NCI-H1092 (cell line): ENCODE measurements at places on chromosomes 3 and 15.

DNA sequence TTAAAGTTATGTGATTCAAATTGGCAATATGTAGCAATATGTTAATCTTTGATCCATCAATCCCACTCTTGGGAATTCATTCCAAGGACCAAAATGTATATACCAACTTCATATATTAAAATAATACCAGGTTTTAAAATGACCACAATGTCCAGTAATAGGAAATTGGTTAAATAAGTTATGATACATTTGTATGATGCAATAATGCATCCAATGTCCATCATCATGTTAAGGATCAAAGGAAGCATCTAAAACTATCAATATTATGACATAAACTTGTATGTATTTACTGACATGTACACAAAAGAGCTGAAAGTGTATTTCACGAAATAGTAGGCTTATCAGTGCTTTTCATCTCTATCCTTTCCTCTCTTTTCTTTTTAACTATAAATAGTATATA lies 406.0 kb downstream of the RSL24D1 start:
- no peak for DNase-seq

- no peak for DNase-seq
Measured at GRCh38 chr15:63256433-63257274, 20.8 kb upstream of the APH1B start.

DNA sequence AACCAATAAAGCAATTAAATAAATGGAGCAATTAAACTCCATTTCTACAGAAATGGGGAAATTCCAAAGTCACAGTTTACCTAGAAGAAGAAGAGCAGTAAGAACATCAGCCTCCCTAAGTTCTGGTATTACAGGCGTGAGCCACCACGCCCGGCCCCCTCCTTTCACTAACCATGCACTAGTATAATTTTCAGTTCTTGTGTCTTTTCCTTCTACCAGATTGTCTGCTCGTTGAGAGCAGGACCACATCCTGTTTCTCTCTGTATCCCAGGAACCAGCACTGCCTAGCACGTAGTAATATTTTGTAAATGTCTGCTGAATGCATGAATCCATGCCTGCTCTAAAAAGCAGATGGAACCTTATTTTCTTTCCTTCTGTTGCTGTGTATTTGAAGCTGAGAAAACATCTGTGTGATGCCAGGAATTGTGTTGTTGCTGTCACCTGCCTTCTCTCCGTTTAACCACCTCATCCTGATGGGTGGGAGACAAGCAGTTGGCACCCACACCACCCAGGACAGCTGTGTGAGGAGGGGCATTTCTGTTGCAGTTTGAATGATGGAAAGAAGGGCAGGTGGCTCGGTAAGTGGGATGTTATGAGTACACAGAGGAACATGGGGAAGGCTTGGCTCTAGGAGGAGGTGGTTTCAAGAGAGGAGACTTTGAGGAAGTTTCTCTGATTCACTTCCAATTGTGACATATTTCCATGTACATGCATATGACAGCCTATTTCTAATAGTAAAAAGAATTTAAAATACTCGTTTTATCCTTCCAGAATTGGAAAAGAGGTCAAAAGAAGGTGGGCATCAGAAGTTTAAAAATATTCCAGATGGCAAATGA lies 30.1 kb downstream of the PXYLP1 start:
- DNase-seq: no peak

- DNase-seq: no peak
Measured at GRCh38 chr15:68232937-68233336, 3.4 kb upstream of the CLN6 start.

- DNase-seq: no peak
Measured at GRCh38 chr3:155370198-155370597, 76.7 kb upstream of the STRIT1 start.

DNA sequence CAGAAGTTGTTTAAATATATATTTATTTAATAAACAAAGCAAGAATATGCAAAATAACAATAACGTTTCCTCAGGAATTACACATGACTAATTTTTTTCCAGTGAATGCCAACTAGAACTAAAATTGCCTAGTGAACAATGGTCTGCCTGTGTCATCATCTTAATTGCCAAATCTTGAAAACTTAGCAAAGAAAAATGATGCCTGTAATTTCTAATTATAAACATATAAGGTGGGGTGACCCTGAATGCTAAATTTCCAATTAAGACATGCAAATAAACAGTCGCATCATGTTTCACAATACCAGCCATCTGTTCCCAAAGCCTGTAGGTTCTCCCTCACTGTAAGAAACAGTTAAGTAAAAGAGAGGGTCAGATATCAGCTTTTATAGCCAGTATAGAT lies 67.6 kb upstream of the PLCL2 start:
- DNase-seq: no peak

- DNase-seq: no peak
Measured at GRCh38 chr15:69748131-69748530, 295.5 kb downstream of the RPLP1 start.
